T47D (cell line): ENCODE measurements at places on chromosomes 11 and 22.

GRCh38 chr11:67211656-67212436 lies 54.4 kb upstream of the GRK2 start:
- no peak for DNase-seq

GRCh38 chr22:29914165-29914564 lies 31.2 kb downstream of the MTMR3 start:
- DNase-seq = no peak

DNA sequence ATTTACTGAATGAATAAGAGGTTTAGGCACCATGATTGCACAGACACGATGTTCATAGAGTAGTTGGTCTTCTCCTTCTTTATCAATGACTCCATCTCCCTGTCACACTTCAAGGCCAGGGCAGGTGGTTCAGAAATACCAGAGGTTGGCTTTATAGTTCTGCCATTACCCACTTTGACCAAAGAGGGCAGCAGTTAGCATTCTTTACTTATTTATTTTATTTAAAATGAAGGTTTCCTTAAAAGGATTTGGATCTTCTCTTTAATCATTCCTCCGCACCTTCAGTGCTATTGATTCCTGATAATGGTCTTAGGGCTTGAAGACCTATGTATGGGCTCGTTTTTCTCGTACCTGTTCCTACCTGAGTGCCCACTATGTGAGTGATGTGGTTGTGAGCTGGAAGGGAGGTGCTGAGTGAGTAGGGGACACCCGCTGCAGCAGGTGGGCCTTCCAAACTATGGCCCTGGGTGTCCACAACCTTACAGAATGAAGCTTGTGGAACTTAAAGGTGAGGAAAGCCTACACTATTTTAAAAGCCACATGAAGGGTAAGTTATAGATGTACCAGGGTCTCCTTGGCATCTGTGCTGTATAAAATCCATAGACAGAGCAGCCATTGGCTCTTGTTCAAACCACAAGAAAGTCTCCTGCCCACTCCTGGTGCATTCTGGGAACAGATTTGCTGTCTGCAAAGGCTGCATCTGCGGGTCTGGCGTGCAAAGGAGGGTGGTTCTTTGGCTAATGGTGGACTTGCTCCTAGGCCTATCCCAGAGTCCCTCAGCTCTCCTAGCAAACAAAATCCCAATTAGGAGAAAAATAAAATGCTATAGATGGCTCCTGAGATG lies 35.0 kb downstream of the TIMP3 start:
- DNase-seq = peak; percentile 26

DNA sequence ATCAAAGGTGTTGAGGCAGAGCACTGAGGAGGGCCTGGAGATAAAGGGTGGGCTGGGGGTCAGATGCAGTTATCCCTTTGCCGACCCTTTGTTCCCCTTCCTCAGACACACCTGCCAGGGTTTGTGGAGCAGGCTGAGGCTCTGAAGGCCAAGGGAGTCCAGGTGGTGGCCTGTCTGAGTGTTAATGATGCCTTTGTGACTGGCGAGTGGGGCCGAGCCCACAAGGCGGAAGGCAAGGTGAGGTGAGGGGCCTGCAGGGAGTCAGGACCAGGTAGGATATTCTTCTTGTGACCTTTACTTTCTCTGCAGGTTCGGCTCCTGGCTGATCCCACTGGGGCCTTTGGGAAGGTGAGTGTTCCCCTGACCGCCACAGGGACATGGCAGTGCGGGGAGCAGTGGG lies 2.6 kb downstream of the PRDX5 start:
- no peak for DNase-seq

GRCh38 chr11:112797648-112798293 lies 163.4 kb upstream of the NCAM1 start:
- DNase-seq = no peak

DNA sequence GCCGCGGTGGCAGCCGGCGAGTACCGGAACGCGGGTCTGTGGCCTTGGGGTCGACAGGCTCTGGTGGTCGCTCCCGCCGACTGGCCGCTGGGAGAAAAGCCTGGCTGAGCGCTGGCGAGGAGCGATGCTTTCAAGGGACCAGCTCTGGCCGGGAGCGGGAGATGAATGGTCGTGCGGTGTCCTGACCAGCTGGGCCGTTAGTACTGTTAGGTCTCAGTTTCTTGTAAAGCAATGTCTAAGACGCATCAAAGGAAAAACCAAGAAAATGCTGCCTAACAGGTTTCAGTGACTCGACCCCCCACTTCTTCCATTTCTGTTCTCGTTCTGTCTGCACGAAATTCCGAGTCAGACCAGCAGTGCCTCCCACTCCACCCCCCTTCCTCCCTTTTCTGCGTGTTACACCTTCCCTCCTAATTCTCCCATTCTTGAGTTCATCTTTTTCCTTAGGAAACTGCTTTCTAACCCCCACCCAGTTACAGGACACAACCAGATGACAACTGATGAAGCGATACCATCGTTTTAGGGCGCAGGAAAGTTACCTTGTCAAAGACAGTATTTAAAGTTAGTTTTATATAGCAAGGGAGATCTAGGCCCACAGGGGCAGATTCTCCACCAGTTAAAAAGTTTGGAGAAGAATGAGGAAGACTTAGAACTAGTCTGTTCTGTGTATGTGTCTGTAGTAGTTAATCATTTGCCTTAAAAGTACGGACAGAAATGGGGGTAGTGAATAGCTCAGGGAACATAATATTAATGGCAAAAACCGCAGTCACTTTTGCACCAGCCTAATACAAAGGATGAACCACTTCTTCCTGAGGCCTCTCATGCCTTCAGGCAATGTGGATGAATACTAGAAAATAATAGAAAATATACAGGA lies 1.0 kb downstream of the CUL5 start:
- DNase-seq = no peak

DNA sequence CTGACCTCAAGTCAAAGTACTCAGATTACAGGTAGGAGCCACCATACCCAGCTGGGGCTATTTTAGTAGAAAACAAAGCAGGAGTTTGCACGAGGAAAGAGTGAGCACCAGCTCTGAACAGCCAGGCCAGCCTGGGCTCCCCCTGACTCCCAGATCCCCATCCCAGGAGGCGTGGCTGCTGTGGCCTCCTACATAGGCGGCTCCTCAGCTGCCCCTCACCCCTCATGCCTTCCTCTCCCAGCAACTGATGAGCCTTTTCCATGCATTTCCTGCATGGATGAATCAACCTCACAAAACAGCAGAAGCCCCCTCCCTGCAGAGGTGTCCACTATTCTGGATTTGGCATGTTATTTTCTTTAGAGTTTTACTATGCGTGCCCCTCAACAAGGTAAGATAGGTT lies 10.5 kb upstream of the FLRT1 start:
- no peak for DNase-seq
